NCI-H1105 treated with DMSO at 0.1 percent for 48 hours (cell line): ENCODE measurements at places on chromosomes 6 and 20.

GRCh38 chr6:99933129-99933528 is 60.9 kb downstream of the MCHR2 start:
- DNase-seq, result no peak

- no peak for DNase-seq
Measured at GRCh38 chr6:63856271-63856670, 220.7 kb downstream of the PHF3 start.

DNA sequence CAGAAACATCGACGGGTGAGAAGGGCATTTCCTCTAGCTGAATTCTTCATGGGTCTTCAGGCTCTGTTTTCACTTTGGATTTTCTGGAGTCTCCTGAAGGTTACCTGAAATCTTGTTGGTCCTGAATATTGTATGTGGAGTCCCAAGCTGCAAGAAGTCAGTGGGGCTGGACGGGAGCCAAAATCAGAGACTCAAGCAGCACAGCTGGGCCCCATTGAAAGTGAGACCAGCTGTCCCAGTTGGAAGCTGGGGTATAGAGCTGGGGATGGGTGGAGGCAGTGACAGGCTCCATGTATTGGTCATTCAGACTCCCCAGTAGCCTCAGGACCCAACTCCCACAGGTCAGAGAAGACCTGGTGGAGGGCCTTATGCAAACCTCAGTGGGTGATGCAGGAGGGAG is 111.3 kb upstream of the MLN start:
- DNase-seq, result no peak

- DNase-seq, result no peak
Measured at GRCh38 chr20:15512916-15513315, 1060.3 kb downstream of the KIF16B start.

DNA sequence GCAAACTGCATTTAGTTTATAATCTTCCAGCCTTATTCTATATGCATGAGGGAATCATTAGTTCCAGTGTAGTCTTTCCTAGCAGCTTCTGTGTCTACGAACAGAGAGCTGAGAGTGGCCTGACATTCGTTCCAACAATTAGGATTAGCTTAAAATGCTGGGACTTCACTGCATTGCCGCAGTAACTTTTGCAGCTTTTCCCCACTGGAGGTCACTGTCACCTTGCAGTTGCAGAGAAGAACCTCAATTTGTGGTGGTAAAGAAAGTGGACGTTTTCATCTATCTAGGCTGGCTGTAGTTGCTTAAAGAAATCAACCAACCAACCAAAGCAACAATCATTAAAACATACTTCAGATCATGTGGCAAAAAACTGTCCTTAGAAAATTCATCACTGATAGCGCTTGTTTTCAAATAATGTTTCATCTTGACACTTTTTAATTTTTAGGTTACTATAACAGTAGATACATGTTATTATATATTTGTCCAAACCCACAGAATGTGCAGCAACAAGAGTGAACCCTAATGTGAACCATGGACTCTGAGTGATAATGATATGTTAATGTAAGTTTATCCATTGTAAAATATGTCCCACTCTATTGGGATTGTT is 12.2 kb downstream of the MYLK4 start:
- peak; percentile 56 for DNase-seq

DNA sequence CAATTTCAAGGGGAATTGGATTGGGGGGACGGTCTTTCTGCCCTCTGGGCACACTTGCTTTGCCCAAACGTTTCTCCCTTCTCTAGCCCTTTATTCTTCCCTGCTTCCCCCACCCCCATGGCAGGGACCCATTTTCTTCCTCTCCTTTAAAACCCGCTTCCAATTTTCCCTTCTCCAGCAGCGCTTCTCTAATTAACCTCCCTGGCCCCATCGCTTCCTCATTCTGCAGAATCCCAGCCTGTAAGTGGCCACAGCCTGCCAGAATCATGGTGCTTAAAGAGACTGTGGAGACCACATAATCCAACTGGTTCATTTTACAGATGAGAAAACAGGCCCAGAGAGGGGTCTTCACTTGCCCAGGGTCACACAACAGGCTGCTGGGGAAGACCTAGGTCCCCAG is 61.4 kb downstream of the CPNE5 start:
- DNase-seq, result no peak

DNA sequence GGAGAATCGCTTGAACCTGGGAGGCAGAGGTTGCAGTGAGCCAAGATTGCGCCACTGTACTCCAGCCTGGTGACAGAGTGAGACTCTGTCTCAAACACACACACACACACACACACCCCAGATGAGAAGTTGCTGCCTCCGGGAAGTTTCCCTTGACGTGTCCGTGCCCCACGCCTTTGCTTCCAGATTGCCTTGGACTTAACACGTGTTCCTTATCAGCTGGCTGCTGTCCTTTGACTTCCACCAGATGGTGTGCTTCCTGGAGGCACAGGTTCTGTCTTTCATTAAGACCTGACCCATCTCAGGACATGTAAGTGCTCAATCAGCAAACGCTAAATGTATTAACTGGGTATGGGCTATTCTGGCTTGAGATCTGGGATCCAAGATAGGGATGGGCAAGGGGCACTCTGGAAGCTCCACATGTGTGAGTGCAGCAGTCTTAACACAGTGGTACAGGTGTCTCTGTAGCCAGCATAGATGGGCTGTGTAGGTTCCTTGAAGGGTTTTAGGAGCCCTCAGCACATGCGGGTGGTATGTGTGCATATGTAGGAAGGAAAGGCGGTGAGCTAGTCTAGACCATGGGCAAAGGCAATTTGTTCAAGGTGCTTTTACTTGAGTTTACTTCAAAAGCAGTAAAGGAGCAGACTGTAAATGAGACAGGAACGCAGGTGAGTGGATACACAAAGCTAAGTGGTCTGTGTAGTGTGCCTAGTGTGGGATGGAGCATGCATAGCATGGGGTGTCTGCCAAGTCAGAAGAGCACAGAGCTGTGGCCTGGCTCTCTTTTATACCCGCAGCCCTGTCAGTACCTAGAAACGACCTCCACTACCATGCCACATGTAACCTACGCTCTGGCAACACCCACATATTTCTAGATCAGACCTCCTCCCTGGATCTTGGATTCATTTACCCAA is 11.6 kb downstream of the PIGT start:
- no peak for DNase-seq

DNA sequence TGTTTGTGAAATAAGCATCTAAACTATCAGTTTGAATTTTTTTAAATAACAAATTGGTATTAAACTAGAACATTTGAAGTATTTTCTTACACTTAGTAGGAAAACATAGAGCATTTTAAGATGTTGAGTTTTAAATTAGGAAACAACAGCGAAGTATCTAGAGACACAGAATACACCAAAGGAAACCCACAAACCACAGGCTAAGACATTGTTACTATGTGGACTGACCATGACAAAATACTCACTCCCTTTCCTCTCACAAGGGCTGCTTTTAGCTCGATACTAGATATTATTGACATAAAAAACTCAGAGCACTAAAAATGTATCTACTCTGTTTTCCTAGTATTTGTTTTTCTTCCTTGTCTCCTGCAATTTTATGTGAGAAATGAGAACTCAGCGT is 266.0 kb upstream of the CITED2 start:
- no peak for DNase-seq

DNA sequence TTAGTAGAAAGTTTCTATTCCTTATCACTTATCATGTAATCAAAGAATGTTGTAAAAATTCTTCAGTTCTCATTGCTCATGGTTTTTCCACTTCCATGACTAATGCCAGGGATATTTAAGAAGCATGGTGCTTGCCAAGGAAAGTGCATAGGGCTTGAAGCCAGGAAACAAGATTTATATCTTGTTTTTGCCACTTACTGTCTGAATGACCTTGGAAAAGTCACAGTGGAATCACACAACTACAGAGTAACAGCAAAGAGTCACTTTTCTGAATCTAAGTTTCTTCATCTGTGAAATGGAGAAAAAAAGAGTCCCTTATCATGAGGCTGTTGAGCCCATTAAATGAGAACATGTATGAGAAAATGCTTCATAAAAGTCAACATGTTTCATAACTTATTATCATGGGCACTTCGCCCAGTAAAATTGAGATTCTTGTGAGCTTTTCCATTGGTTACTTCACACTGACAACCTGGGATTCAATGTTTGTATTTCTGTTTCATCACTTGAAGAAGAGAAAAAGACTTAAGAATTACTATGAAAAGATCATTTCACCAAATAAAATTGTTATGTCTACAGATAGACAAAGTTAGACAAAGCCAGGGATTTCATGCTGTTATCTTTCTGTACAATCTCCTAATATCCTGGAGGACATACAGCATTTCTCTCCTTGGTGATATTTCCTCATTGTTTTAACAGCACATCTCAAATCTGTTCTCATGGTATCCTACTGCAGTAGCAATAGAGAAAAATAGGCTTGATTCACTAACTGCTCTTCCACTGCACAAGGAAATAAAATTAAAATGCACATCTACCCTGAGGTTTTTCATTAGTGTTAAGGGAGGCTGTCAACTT is 7.6 kb upstream of the BMP5 start:
- DNase-seq, result no peak

GRCh38 chr6:166637812-166638572 is 10.9 kb upstream of the RPS6KA2 start:
- no peak for DNase-seq

- DNase-seq, result no peak
Measured at GRCh38 chr6:109449795-109450673, 5.5 kb downstream of the MICAL1 start.

DNA sequence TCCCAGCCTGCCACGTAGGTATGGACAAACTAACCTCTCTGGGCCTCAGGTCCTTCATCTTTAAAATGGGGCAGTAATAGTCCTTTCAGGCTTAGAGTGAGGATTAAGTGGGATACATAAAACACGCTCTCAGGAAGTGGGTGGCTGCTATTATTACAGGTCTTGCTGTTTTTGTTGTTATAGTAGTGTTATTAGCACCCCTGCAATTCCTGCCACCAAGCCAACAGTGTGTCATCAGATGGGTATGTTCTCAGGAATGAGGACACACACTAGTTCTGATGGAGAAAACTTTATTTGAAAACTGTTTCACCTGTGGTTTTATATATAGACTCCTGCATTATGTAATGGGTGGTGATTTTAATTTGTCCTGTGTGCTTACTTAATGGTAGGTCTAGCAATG is 131.7 kb downstream of the LRRC1 start:
- peak; percentile 38 for DNase-seq

DNA sequence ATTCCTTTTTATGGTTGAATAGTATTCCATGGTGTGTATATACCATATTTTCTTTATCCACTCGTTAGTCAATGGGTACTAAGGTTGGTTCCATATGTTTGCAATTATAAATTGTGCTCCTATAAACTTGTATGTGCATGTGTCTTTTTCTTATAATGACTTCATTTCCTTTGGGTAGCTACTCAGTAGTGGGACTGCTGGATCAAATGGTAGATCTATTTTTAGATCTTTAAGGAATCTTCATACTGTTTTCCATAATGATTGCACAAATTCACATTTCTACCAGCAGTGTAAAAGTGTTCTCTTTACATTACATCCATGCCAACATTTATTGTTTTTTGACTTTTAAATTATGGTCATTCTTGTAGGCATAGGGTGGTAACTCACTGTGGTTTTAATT is 164.3 kb downstream of the TASP1 start:
- DNase-seq, result no peak

DNA sequence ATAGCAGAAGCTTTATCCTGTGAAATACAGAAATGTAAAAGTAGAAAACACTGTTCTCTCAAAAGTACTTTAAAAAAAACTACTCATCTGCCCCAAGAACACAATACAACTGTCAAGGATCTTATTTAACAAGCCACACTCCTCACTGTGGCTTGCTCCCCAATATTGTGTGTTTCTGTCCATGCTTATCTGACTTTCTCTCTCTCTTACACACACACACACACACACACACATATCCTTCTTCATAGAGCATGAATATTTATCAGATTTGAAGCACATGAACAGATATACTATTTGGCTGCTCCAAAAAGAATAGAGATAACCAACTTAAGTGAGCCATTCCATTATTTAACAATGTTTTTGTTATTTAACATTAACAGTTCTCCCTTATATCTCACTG is 3.6 kb upstream of the PHIP start:
- no peak for DNase-seq

- DNase-seq, result no peak
Measured at GRCh38 chr20:62322492-62323041, 19.8 kb downstream of the ADRM1 start.

DNA sequence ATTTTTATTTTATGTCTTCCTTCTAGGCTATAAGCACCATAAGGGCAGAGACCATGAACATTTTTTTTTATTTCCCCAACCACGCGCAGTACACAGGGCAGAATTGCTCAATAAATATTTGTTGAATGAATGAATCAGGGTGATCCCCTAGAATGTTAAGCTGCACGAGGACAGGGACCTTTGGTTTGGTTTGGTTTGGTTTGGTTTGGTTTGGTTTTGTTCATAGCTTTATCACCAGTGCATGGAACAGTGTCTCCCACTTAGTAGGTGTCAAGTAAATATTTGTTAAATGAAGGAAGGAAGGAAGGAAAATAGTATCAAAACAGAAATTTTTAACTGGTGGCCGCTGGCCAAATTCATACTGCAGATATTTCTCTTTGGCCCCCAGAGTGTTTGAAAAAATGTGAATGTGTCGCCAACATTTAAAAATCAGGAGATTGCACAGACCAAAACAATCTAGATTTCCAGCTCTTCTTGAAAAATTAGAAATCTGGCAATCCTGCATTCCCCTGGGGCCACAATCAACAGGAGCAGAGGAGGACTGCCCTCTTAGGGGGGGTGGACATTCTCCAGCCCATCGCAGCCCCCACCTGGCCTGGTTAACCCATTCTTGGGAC is 205.3 kb downstream of the EYA2 start:
- no peak for DNase-seq

GRCh38 chr6:1596088-1596852 is 13.4 kb upstream of the FOXC1 start:
- peak; percentile 67 for DNase-seq

- no peak for DNase-seq
Measured at GRCh38 chr20:36144336-36144735, 10.2 kb upstream of the EPB41L1 start.

DNA sequence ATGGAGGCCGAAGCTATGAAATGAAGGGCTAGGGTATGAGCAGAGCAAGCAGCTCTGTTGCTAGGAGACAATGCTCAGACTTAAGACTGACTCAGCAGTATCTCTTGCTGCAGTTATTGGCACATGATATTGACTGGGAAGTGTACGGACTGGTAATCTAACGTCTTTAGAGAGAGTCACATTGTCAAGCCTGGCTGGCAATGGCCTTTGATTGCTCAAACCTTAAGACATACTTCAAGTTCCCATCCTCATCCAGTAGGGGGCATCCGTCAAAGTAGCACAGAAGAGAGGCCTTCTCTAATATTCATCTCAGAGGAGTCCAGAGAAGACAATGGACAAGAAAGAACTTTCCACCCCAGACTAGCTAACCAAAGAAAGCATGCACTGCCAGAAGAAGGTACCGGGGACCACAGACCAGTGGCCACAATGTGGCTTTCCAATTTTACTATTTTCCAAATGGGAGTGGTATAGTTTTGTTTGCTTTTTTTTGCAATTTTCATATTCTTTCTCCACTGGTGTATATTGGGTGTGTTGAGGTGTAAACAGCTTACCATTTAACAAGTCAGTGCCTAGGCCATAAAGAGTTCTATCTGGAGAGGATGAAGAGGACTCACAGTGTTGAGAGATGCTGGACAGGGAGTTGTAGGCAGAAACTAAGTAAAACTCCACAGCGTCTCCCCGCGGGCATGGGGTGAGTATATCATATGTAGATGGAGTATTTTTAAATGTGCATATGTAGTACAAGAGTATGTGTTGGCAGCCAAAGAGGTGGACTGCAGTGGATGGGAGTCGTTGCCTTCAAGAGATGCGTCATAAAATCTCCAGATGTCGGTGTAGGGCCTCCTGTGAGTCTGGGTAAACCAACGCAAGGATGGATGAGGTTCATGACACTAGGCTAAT is 36.7 kb downstream of the LRFN2 start:
- DNase-seq, result peak; percentile 45
